ENCODE measurements at places on chromosomes 2 and 18.

- no peak for DNase-seq
These were observed 422.3 kb downstream of the ZEB2 start for GRCh38 chr2:144097440-144098225.

DNA sequence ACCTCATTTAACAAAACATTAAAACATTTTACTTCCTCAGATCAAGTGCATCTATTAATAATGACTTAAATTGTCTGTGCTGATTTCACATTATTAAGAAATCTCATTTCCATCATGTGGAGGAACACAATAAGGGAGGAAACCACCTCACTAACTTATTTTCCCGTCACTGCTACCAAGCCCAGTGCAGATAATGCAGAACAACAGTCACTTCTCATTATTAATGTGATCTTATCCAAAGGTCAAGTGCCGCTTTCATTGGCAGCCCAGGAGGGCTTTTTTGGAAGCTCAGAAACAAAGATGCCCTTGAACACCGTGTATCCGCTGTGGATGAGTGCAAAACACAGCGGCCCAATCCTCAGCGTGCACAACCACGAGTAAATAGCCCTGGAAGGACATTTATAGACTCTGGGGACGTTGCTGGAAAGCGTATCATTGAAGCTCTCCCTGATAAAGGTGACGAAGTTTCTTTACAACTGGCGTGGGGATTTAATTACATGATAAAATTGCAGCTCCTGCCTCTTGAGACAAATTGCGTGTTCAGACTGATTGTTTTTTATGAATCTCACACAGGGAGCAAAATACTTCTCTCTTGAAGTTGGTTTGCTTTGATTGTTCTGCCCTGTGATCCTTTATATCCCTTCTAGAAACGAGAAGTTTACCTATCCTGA is 13.2 kb downstream of the ASB18 start:
- no peak for DNase-seq

GRCh38 chr2:71629771-71630453 is 176.6 kb downstream of the DYSF start:
- no peak for DNase-seq

GRCh38 chr2:118853651-118854291 is 6.3 kb upstream of the EN1 start:
- DNase-seq: no peak

- DNase-seq: no peak
These were observed 638 bp downstream of the CEP192 start for GRCh38 chr18:12991821-12992179.

DNA sequence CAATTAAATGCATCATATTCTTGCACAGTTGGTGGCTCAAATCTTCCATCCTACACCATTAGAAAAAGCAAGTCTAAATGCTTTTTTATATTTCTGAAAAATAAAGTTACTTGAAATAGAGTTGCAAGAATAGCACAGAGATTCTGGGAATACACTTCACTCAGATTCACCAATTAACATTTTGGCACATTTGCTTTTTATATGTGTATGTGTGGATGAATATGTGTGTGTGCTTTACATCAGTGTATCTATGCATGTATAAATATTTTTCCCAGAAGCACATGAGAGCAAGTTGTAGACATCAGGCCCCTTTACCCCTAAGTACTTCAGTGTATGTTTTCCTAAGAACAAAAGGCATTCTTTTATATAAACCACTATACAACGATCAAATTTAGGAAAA is 27.6 kb upstream of the MSH2 start:
- DNase-seq: no peak

DNA sequence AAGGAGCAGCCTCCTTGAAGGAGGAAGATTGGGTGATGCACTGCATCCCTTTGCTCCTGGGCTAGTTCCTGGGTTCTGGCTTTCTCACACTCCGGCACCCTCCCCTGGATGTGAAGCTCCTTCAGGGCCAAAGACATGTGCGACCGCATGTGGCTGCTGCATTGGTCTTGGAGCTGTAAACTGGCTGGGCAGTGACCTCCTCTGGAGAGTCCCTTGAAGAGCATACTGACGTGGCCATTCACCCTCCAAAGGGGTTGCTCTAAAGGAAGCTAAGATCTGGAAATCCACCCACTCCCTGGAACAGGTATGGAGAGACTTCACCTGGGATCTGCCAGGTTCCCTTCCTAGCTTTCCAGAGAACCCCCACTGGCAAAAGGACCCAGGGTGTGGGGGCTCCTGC is 62.1 kb downstream of the TMEM17 start:
- no peak for DNase-seq

- no peak for DNase-seq
These were observed 60.3 kb upstream of the GREB1L start for GRCh38 chr18:21181766-21182165.

DNA sequence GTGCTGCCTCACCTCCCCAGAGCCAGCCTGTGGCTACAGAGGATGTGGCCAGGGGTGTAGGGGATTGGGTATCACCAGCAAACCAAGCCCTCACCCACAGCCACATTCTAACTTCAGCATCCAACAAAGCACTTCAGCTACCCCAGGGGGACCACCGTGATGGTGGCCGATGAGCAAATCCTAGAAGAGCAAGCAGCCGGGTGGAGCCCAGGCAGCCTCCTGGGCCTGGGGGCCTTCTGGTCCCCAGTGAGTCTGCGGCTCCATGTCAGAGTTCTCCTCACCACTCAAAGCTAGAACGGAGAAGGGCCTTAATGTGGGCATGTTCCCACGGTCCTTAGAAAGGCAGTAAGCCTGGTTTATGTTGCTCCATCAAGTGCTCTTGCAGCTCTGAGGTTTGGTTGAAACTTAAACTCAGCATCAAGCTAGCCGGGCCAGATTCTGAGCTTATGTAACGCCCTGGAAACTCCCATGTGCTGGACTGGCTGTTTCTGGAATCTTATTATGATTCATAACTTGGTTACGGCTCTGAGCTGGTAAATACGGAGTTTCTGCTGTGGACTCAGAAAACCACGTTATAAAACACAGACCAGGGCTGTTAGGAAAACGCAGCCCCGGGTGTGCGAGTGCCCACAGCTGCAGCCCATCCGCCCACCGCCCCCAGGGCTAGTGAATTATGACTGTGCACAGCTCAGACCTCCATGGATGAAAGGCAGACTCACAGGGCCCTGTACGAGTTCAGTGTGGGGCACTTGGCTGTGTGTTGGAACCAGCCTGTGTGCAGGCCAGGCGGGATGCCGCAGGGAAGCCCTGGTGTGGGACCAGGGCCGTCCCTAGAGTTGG is 99.8 kb downstream of the SEPTIN10 start:
- no peak for DNase-seq

GRCh38 chr2:96760986-96761832 is 507 bp downstream of the CNNM4 start:
- no peak for DNase-seq

DNA sequence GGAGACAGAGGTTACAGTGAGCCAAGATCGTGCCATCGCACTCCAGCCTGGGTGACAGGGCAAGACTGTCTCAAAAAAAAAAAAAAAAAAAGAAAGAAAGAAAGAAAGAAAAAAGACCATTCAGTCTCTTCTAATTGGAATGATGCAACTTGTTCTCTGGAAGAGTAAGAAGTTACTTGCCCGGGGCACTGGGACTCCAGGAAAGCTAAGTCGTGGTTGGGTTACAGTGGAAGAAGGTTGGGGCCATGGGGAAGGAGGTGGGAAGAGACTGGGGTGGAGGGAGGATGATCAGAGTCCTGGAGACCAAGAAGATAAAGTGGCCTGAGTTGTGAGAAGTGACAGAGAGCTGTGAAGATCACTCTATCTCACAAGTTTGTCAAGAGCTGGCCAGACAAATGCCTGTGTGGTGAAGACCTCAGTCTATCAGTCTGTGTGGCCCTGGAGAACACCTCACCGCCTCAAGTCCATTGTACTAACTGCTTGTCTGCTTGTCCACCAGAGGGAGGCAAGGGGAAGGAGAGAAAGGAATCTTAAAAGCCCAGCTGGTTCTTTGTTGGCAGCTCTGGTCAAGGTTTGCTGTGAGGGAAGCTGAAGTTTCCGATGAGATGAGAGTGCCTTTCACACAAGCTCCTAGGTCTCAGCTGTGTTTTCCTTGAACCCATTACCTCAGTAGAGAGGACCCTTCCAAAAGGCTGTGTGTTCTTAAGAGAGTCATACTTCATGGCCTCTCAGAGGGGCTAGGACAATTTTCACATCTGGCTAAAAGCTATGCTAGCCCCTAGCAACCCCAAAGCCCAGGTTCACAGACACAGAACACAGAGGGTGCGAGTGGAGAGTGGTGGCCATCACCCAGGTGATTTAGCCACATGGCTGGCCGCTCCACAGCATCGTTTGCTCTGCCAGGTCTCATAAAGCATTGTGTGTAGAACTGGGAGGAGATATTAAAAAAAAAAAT is 72.0 kb upstream of the TMEM178A start:
- DNase-seq: no peak

DNA sequence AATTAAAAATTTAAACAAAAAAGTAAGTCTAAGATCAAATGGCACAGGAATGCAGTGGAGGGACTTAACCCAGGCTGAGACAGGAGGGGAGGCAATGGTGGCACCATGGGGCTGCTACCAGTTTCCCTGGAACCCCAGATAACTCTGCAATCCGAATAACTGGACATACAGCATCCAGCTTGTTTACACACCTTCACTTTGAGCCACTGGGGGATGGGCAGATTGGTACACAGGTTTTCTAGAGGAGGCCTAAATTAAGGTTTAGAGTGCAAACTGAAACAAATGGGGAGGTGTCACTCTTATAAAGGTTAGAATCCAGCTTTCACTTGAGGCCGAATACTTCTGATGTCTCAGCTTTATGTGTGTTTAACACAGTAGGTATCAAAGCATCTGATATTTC is 189.3 kb upstream of the FN1 start:
- DNase-seq: no peak

DNA sequence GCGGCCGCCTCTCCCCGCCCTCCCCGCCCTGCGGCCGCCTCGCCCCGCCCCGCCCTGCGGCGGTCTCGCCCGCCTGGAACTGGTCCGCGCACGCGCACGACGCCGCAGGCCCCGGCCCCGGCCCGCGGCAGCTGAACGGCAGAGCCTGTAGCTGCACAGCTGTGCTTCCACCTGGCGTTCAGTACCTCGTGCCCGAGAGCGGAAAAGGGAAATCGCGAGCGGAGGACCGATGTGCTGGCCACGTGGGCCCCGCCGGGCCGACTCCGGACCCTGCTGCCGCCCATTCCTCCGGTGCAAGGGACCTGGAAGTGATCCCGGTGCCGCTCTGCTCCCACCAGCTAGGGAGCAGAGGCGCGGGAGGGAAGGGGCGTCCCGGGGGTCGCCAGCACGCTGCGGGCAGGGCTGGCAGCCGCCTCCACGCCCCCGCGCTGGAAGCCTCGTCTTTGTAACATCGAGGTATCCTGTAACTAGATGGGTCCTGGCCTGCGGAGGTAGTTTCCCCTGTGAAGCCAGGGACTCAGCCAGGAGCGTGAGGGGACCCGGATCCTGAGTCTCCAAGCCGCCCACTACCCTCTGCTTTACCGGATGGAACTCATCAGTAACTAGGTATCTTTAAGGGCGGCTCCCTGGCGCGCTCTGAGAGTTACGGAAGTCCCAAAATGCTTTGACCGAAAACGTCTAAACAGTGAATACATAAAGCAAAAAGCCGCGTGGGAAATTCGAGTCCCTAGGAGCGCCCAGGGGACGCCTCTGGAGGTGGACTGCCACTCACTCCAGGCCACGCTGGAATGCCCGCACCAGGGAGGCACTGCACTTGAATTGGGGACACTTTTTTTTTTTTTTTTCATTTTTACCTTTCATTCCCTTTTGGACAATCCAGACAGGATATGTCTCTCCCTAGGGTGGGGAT is 704 bp upstream of the ODC1 start:
- peak; percentile 91 for DNase-seq

- DNase-seq: no peak
These were observed 17.7 kb downstream of the CXCR1 start for GRCh38 chr2:218149098-218149497.

DNA sequence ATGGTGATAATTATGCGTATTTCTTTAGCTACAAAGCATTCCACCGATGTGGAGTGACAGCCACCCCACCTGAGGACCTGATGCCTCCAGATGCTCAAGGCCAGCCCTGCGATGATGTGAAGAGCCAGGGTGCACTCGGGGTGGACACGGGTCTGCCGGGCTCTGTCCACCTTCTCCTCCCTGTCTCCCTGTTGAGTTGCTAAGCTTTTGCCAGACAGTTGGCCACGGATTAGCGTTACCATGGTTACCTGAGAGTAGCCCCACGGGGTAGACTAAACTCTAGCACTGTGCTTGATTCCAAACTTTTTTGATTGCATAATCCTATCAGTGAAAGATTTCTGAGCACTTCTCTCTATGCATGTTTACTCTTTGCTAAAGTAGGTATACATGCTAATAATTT is 86.2 kb downstream of the SMIM21 start:
- DNase-seq: no peak

GRCh38 chr2:40168032-40168431 is 283.9 kb downstream of the SLC8A1 start:
- no peak for DNase-seq

GRCh38 chr2:70499253-70499652 is 54.4 kb downstream of the TGFA start:
- no peak for DNase-seq

GRCh38 chr2:231222318-231223000 is 24.0 kb downstream of the ARMC9 start:
- no peak for DNase-seq

- no peak for DNase-seq
These were observed 95.1 kb upstream of the SALL3 start for GRCh38 chr18:78884502-78884901.

- no peak for DNase-seq
These were observed 1.0 kb downstream of the PDCD1 start for GRCh38 chr2:241857572-241858121.

DNA sequence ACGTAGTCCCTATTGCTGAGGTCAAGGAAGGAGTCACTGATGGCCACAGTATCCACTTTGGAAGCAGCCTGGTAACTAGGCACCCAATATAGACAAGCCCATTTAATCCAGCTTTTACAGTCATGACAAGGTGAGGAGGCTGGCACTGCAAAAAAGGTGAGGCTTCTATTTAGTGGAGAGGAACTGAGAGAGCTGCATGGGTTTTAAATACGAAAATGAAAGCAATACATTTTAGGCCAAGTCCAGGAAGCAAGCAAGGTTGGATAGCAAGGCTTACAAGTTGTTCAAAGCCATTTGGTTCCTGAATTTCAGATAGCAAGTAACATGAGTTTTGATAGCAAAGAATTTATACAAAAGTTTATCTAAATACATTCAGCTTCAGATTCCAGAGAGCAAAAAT is 80.4 kb downstream of the SGPP2 start:
- no peak for DNase-seq

GRCh38 chr2:229417176-229417575 is 146.1 kb upstream of the PID1 start:
- DNase-seq: no peak

GRCh38 chr2:219426534-219427136 is 8.0 kb upstream of the SPEG start:
- no peak for DNase-seq

- no peak for DNase-seq
These were observed 42.1 kb downstream of the RAPH1 start for GRCh38 chr2:203492965-203493364.

- no peak for DNase-seq
These were observed 30.1 kb downstream of the IDH1 start for GRCh38 chr2:208224802-208225201.

- DNase-seq: no peak
These were observed 156.6 kb downstream of the AGPS start for GRCh38 chr2:177549171-177549570.

GRCh38 chr2:52964916-52965530 is 802.6 kb upstream of the CHAC2 start:
- no peak for DNase-seq

GRCh38 chr2:120656273-120656950 is 79.3 kb upstream of the GLI2 start:
- no peak for DNase-seq
